ENCODE measurements at places on chromosomes 7 and 10. TPM values are rescaled to one million over a fixed set of nuclear protein-coding genes. Genes with fewer than 3 reads are reported as not detected.

CYP2C8 gene
- total RNA-seq: not detected

CLEC2L gene
- not detected for total RNA-seq

SNCG gene
- 144 TPM for total RNA-seq

OR2A42 gene
- total RNA-seq: not detected

TMEM196 gene
- not detected for total RNA-seq

CPA2 gene
- total RNA-seq: not detected

NPSR1 gene
- total RNA-seq: not detected

HSPA12A gene
- total RNA-seq: 11.3 TPM

CPA5 gene
- total RNA-seq: not detected

CALHM1 gene
- not detected for total RNA-seq

LBX1 gene
- not detected for total RNA-seq

NAT16 gene
- total RNA-seq: not detected

FLNC gene
- 96.6 TPM for total RNA-seq

ANKRD1 gene
- 6.7 TPM for total RNA-seq

TRIL gene
- total RNA-seq: not detected

DNA sequence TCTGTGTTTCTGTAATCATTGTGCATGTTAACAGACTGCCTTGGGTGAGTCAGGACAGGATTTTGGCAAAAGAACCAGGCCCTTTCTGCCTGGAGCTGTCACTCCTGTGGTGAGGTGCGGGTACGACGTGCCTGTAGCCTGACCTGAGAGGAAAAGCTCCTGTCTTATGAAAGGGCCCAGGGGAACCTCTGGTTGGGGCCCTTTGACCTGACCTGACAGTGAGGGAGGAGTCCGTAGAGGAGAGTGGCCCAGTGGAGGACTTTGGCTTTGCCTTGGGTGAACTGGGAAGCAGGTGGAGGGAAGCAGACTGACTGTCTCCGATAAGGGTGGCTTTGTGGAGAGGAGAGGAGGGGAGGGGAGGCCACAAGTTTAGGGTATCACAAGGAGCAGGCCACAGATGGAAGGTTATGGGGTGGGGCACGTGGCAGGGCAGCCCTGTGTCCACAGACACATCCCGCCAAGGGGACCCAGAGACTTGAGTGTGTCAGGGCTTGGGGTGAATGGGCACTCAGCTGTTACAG, 6.9 kb downstream of the PFKP start:
- no peak for DNase-seq

GRCh38 chr10:121597504-121598262, 561 bp downstream of the FGFR2 start:
- no peak for DNase-seq

DNA sequence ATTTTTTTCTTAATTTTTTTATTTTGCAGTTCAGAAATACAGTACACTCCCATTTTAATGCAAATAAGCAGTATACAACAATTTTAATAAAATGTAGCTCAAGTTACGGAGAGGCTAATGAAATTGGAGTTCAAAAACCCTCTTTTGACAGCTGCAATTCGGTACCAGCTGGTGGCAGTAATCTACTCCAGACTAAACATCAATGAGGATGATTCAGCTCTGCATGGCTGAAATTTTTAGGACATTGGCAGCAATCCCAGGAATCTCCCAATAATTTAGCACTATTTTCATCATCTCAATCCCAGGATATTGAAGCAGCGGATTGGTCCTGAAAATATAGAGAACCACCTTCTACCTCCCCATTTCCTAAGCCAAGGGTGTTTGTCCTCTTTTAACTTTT, 278.8 kb downstream of the CACNA2D1 start:
- DNase-seq: peak; percentile 36

- DNase-seq: no peak
Observed at GRCh38 chr7:115721293-115722217, 309.0 kb downstream of the TFEC start.

- peak; percentile 93 for DNase-seq
Observed at GRCh38 chr10:24344279-24344678, 135.3 kb downstream of the KIAA1217 start.

DNA sequence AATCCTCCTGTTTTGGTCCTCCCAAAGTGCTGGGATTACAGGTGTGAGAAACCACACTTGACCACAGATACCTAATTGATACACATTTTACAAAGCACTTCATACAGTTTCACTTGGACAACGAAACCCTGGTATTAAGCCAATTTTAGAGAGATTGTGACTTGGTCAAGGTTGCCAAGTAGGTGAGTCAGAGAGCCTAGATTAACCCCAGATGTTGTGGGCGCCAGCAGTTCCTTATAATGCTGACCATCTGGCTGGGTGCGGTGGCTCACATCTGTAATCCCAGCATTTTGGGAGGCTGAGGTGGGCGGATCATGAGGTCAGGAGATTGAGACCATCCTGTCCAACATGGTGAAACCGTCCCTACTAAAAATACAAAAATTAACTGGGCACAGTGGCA, 4.9 kb upstream of the PHKG1 start:
- peak; percentile 70 for DNase-seq

DNA sequence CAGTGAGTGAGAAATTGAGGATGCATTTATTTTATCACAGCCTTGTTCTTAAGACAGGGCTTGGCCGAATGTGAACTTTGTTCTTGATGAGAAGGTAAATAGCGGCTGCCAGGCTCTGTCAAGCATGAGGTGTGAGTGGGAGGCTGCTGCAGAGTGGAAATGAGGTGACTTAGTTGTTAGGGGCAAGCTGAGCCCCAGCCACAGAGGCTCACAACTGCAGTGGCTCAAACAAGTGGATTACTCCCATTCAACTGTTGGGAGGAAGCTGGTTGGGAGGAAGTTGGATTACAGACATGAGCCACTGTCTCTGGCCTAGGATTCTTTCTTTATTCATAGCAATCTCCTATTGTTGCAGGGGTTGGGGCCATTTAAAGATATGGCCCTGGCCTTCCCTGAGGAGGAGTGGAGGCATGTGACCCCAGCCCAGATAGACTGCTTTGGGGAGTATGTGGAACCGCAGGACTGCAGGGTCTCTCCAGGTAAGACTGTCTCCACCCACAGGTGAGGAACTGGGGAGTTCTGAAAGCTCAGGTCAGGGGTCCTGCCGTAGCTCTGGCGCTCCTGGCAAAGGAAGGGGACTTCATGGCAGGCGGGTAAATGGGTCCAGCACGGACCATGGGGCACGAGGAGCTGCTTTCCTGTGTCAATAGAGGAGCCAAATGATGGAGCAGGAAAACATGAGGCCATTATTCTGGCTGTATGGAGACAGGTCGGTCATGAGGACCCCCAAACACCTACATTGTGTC, 7.1 kb downstream of the ZSCAN25 start:
- DNase-seq: no peak

DNA sequence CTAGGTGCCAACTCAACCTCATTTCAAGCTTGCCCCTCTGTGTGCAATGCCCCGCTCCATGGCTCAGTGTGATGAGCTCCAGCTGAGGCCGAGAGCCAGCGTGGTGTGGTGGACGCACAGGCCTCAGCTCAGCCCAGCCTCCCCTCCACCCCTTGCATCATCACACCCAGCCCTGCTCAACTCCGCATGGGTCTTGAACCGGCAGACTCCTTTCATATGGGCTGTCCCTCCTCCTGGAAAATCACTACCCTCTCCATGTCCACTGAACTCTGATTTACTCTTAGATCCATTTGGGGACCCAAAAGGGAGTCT, 16.6 kb upstream of the SLC18A3 start:
- no peak for DNase-seq

DNA sequence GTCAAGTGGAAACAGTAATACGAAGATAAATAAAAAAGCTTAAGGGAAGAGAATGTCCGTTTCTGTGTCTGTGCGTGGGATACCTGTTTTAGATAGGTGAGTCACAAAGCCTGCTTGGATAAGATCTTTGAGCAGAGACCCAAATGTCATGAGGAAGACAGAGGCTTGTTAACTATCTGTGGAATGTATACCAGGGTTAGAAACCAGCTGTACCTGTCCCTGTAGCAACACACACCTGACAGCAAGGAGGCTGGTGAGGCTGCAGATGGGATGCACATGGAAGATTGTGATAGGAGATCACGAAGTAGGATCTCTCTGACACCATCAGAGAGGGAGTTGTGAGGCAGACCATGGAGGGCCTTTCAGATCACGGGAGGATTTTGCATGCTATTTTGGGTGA, 105.3 kb downstream of the ARHGAP21 start:
- peak; percentile 86 for DNase-seq

- peak; percentile 66 for DNase-seq
Observed at GRCh38 chr7:22586101-22586785, 86.3 kb upstream of the STEAP1B start.

- peak; percentile 39 for DNase-seq
Observed at GRCh38 chr10:124717911-124718741, 26.1 kb downstream of the FAM53B start.

DNA sequence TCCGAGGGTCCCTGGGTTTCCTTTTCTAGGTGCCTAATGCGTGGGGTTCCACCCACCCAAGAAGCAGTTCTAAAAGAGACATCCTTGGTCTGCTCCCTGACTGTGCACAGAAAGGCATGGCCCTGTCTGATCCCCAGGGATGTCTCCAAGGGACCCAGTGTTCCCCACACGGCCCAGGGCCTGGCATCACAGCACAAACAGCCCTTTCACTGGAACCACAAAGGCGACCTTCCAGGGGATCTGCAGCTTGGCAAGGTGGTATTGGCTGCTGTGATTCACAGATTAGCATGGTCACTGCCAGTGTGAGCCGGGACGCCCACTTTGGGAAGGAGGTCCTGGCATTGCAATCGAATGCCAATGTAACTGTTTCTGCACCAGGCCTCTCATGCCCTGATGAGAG, 6.4 kb downstream of the KCNMA1 start:
- DNase-seq: no peak

- DNase-seq: no peak
Observed at GRCh38 chr10:132463333-132464255, 66.6 kb downstream of the PWWP2B start.

DNA sequence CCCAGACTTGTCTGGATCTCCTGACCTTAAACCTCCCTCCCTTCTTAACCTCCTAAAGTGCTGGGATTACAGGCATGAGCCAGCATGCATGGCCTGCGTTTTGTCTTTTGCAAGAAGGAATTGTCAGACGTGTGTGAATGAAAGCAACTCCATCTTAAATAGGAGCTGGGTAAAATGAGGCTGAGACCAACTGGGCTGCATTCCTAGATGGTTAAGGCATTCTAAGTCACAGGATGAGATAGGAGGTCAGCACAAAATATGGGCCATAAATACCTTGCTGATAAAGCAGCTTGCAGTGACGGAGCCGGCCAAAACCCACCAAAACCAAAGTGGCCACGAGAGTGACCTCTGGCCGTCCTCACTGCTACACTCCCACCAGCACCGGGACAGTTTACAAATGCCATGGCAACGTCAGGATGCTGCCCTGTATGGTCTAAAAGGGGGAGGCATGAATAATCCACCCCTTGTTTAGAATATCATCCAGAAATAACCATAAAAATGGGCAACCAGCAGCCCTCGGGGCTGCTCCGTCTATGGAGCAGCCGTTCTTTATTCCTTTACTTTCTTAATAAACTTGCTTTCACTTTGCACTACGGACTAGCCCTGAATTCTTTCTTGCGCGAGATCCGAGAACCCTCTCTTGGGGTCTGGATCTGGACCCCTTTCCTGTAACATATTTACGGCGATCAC, 41.2 kb upstream of the SDK1 start:
- DNase-seq: no peak

DNA sequence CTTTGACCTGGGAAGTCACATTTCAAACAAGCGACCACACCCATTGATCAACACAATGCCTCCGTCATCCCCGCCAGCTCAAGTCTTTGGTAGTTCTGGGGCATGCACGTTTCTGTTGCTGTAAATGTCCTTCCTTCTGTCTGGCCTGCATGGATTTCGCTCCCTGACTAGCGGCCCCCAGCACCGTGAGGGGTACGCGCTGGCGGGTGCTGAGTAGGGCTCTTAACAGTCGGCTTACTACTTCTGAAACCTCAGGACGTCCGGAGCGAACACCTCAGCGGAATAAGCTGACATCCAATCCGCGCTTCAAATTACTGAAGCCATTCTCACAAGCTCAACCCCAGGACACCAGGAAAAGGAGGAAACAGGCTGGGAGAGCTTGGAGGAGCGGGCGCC, 505 bp downstream of the NUDCD3 start:
- DNase-seq: peak; percentile 54

GRCh38 chr10:100100651-100101184, 19.0 kb upstream of the CPN1 start:
- DNase-seq: peak; percentile 1

- no peak for DNase-seq
Observed at GRCh38 chr10:70892631-70893030, 4.3 kb upstream of the PCBD1 start.

- no peak for DNase-seq
Observed at GRCh38 chr7:22281481-22281880, 75.5 kb downstream of the RAPGEF5 start.

GRCh38 chr7:25597946-25598345, 369.7 kb upstream of the NPVF start:
- no peak for DNase-seq

GRCh38 chr7:132569884-132570614, 6.2 kb downstream of the PLXNA4 start:
- DNase-seq: no peak

GRCh38 chr7:25305831-25306230, 77.5 kb upstream of the NPVF start:
- DNase-seq: no peak

- DNase-seq: no peak
Observed at GRCh38 chr10:130770018-130770630, 541.4 kb downstream of the TCERG1L start.

- DNase-seq: no peak
Observed at GRCh38 chr7:136891850-136892249, 23.4 kb downstream of the CHRM2 start.

- no peak for DNase-seq
Observed at GRCh38 chr7:142308326-142308725, 50.5 kb upstream of the PRSS58 start.

- DNase-seq: no peak
Observed at GRCh38 chr7:117762055-117762454, 111.2 kb downstream of the CTTNBP2 start.

DNA sequence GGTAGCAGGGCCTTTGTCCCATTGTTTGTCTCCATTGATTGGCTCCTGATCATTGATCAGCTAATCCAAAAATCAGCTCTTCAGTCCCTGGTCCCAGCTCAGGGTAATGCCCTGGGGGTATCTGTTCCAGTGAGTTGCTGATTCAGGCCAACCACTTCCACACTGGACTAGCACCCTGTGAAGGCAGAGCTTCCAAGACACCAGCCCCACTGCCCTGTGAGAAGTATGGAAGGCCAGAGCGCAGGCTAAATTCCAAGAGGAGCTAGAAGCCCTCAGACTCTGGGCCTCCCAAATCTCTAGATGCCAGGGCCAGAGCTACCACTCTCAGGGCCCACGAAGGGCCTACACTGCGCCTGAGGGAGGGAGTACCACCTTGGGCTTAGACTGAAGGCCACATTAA, 10.4 kb downstream of the TMEM72 start:
- no peak for DNase-seq

- no peak for DNase-seq
Observed at GRCh38 chr10:130773941-130774340, 537.6 kb downstream of the TCERG1L start.

DNA sequence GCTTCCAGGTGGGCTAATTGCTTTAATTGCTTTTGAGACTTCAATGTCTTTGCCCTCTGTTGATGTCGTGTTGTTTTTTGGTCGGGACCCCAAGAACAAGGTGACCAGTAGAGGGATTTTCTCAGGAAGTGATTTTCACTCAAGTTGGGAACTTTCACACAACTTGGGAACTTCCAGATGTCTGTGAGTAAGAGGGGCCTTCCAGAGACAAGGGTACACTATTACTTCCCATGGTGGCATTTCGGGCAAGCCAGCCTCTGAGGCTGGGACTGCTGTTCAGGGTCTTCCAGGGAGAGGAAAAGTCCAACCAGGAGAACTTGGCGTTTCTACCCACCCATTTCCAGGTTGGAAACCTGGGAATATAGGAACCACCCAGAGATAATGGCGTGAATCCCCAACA, 170.0 kb upstream of the CDCA7L start:
- DNase-seq: no peak

- no peak for DNase-seq
Observed at GRCh38 chr10:65294329-65294728, 1631.5 kb upstream of the LRRTM3 start.

Data from PC-9 (cell line).